Right cardiac atrium (tissue), 5 donors: ENCODE measurements at places on chromosomes 11 and 22.

DNA sequence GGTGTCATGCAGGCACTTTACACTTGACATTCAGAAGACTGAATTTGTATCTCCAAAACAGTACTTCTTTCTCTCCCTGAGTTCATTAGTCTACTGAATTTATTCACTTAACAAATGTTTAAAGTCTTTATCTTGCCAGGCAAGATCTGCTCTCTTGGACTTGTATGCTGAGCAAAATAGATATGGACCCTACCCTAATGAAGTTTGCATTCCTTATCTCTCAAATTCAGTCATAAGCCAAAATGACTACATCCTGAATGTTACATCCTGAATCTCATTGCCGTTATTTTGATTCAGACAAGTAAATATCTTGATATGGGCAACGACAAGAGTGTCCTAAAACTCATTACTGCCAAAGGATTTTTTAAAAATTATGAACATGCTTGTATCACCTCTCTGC lies 29.7 kb downstream of the FAR1 start:
- DNase-seq: no peak

GRCh38 chr11:129557421-129557820 lies 181.8 kb downstream of the BARX2 start:
- DNase-seq: no peak

DNA sequence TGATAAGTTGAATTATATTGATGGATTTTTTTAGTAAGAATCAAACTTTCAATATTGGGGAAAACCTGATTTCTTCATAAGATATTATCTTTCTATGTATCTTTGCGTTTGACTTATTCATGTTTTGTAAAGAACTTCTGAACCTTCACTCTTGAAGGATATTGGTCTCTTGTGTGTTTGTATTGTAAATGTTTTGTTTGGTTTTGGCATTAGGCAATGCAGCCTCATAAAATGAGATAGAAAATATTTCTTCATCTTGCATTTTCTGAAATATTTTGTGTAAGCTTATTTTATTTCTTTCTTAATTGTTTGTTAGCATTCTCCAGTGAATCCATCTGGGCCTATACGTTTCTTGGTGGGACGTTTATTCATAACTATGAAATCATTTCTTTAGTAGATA lies 271.9 kb downstream of the RAB38 start:
- DNase-seq: no peak

DNA sequence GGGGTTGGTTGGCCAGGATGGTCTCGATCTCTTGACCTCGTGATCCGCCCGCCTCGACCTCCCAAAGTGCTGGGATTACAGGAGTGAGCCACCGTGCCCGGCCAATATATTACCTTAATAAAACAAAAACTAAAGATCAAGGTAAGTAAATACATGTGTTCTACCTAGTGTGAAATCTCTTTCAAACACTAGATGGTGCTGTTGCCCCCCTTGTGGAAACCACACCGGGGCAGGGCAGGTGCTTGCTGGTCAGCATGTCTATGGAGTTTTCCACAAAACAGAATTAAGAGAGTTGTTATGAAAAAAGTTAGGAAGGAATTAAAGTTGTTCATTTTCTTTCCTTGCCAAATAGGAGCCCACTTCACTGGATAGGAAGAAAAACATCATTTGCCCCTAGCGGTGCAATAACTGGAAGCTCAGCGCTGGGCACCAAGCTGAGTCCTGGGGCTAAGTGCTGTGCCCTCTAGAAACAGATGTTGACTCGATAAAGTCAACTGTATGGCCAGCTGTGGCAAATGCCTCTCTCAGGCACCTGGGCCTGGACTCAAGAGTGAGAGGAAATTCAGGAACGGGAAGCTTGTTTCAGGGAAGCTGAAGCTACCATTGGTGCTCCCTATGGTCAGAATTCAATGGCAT lies 6.3 kb upstream of the KCNJ5 start:
- DNase-seq: peak; percentile 48

GRCh38 chr11:111966678-111967077 lies 29.5 kb downstream of the DIXDC1 start:
- DNase-seq: no peak

DNA sequence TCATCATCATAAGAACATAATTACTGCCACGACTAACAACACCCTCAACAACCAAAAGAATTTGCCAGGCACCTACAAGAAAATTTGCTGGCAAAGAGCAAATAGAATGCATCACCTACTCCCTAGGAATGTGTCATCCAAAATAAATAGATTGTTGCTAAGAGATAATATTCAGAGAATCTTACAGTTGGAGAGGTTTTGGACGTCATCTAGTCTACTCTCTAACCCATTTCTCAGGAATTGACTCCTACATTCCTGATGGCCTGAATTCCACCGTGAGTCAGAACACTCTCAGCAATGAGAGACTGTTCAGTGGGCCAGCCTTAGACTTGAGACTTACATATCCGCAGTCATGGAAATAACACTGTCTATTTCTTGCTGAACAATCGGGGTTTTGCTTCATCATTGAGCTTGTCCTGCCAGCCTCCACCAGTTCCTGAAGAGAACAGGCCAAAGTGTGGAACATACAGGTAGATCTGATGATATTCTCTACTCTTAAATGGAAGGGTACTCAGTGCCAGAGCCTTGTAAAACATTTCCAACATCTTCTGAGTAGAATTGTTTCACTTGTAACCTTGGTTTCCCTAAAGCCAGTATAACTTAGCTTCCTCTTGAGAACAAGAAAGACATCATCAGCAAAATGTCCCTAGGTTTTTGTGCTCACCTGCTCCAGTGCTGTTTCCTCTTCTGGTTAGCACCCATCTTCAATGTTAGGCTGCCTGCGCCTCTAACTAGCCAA lies 8.3 kb downstream of the KIRREL3 start:
- no peak for DNase-seq

DNA sequence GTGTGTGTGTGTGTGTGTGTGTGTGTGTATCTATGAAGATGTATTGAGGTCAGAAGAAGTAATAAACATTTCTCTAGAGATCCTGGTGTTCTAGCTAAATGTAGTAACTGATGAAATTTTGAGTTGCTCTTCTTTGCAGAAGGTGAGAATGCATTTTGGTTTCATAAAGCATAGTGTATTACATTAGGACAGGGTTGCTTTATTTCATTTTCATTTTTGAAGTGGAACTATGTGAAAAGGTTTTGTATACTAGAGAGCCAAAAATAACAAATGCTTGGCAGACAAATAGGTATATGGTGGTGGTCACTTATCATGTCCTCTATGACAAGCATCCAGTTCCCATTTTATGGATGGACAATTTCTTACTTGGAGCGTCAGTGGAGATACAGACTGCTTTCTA lies 99.0 kb downstream of the CASP12 start:
- DNase-seq: no peak

- peak; percentile 71 for DNase-seq
Measured at GRCh38 chr11:114258696-114259095, 37.5 kb upstream of the NNMT start.

- DNase-seq: no peak
Measured at GRCh38 chr11:32939046-32939445, 46.4 kb downstream of the QSER1 start.

GRCh38 chr11:107592813-107593212 lies 1.9 kb downstream of the ELMOD1 start:
- DNase-seq: no peak

GRCh38 chr22:29307596-29308147 lies 1.2 kb downstream of the GAS2L1 start:
- DNase-seq: peak; percentile 65

GRCh38 chr11:104776501-104777170 lies 121.6 kb downstream of the CASP12 start:
- DNase-seq: no peak

DNA sequence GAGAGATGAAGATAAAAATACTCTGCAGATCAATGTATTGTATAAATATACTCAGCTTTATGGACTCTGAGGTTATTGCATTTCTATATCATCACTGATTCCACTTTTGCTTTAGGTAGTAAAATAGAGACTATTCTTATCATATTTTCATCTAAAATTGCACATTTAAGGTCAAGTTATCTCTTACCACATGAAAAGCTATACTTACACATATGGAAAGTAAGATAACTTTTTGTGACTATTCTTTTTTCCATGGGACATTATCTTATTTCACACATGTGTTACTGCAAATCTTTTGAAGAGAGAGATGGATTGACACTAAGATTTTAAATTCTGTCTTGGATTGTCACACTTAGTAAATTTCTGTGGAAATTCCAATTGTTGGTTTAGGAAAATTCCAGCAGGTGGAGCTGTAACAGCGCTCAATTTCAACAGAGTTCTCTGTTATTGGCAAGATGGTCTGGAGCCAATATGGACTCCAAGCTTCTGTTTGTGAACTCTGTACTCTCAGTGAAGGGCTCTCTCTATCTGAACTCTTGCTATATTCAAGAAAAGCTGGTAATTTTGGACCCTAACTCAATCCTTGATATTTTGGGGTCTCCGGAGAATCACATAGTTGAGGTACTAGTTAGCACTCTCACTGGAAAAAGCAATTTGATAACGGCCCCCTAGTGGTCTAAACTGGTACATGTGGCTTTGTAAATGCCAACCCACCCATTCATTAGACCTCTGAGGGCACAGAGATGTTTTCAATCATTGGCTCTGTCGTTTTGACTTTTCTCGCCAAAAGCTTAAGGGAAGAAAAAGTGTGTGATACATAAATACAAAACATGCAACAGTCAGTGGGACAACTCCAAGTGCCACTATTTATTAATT lies 429.7 kb downstream of the ETS1 start:
- DNase-seq: no peak

- DNase-seq: no peak
Measured at GRCh38 chr11:131841925-131842635, 471.7 kb downstream of the NTM start.

- peak; percentile 16 for DNase-seq
Measured at GRCh38 chr11:125773516-125773915, 5.1 kb downstream of the PATE2 start.

GRCh38 chr11:113159988-113160807 lies 154.2 kb upstream of the TTC12 start:
- DNase-seq: no peak

GRCh38 chr11:59802639-59803176 lies 7.9 kb downstream of the MRPL16 start:
- DNase-seq: no peak

GRCh38 chr22:49996119-49996517 lies 16.4 kb downstream of the IL17REL start:
- no peak for DNase-seq

DNA sequence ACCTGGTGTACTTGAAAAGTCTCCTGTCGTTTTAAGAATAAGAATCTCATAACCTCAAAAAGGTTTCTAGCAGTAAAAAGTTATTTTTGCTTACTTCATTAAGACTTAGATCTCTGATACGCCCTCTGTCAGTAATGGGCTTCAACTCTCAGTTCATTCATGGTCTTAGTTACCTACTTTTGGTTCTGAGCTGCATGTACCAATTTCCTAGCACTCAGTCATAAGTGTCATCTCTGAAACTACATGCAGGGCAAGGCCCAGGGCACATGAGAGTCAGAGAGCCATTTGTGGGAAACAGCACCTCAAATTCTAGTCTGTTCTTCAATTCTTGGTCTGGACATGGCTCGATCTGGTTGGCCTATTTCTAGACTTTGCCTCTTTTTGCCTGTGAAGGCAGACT lies 838.4 kb downstream of the FAM181B start:
- DNase-seq: no peak

DNA sequence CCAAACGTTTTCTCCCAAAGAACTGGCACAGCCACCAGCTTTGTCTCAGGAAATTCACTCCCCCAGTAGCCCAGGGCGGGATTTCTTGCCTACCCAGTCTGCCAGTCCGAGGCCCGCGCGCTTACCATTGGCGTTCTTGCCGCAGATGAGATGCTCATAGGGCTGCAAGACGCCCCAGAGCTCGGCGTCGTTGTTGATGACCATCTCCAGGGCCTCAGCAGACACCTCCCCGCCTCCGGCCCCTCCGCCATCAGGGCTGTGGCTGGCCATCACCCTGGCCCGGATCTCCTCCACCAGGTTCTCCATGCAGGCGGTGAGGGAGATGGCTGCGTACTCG lies 1.3 kb downstream of the ABTB2 start:
- peak; percentile 65 for DNase-seq

DNA sequence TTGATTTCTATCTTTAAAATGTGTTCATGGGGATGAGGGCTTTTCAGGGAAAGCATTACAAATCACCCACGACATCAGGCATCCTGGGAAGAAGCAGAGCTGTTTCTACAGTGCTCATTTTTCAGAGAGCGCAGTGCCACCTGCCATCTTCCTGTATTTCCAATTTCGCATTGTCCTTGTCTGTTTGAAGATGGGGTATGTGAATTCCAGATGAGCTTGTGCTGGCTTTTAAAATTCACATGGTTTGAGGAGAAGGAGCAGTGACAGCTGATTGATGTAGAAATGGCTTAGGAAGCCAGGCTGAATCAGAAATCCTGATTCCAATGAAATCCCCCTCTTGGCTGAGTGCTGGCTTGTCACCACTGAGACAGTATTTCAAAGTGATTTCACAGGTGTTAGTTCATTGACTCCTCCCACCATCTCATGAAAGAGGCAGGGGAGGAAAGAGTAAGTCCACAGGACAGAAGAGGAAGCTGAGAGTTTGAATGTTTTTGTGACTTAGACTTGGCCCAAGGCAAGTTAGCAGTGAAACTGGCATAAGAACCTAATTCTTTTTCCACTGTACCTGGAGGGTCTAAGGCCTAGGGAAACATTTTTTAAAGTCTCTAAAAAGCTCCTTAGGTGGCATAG lies 344.6 kb upstream of the C11orf87 start:
- no peak for DNase-seq

GRCh38 chr22:20433191-20433590 lies 4.4 kb downstream of the SCARF2 start:
- DNase-seq: no peak

DNA sequence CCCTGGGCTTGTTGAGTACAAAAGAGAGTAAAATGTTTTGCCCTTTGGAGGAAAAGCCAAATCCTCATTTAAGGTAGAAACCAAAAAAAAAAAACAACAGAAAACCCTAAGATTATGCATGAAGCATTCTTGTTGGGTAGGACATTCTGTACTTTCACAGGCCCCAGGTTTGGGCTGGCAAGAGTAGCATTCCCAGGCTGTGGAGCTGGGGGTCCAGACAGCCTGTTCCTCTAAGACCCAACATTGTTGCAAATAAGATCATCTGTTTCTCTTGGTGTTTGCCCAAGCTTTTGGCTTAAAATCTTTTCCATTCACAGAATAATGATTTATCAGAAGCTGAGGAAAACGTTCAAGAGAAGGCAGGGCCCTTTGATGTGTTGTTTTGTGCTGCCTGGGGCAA lies 123.8 kb downstream of the MICAL2 start:
- no peak for DNase-seq

- DNase-seq: peak; percentile 64
Measured at GRCh38 chr11:14499178-14499559, 442 bp downstream of the COPB1 start.

- peak; percentile 81 for DNase-seq
Measured at GRCh38 chr11:78420796-78421209, 3.2 kb upstream of the GAB2 start.
